Central memory CD4-positive, alpha-beta T cell (primary cell): ENCODE measurements at places on chromosomes 7 and 10.

DNA sequence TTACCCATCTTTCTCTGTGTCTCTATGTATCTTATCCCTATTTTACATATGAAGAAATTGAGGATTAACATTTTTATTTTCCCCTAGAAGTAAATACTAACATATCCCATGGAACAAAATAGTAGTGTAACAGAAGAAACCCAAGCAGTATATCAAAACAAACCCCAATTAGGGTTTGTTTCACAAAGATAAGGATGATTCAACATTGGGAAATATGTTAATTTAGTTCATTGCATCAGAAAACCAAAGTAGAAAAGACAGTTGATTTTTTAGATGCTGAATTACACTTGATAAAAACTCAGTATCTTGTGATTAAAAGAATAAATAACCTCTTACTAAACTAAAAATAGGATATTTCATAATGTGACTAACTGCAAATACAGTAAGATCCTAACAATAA is 87.8 kb downstream of the GLCCI1 start:
- DNase-seq, result no peak

DNA sequence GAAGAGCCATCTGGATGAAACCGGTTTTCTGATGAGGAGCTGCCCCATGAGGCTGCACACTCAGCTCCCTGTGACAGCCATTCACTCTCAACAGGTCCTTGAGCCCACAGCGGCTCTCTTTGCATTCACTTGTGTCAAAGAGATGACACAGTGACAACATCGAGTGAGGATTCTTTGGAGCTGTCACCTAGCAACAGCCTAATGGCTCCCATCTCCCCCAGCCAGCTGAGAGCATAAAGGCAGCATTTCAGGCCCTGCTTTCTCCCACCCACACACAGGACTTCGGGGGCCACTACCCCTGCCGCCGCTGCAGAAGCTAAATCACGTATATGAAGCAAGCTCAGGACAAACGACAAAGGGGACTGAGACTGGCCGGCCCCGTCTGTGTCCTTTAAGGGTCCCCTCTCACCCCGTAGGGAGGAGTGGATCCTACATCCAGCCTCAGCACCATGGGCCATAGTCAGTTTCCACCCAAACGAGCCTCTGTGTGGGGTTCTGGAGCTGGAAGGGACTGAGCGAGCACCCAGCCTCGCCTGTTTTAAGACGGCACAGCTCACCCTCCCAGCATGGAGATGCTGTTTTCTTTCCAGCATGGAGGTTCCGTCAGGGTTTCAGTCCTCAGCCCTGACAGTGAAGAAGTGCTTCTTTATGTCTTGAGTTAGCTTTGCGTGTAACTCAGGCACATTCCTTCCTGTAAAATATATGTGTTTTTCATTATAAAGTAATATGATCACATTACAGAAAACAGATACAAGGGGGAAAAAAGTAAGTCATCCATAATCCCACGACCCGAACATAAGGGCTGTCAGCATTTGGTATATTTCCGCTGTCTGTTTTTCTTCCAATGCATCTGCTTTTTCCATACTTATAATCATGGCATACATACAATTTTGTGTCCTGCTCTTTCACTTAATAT is 4.9 kb downstream of the CPA4 start:
- no peak for DNase-seq

- DNase-seq, result no peak
These were observed 132.5 kb downstream of the LSM5 start for GRCh38 chr7:32357535-32358277.

- no peak for DNase-seq
These were observed 531.7 kb downstream of the PTPRN2 start for GRCh38 chr7:158055726-158056510.

GRCh38 chr10:104197364-104197763 is 34.8 kb downstream of the CFAP43 start:
- DNase-seq, result no peak

DNA sequence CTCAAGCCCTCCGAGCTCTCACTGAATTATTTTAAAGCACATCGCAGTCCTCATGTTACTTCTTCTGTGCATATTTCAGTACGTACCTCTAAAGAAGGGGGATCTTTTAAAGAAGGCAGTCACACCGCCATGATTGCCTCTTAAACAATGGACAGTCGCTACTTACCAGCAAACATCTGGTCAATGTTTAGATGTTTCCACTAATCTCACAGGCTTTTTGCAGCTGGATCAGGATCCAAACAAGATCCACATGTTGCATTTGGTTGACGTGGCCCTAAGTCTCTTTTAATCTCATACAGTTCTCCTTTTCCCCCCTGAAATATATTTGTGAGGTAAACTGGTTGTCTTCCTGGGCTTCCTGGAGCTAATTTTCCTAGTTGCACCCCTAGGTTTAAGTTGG is 50.0 kb downstream of the PRF1 start:
- DNase-seq, result no peak

DNA sequence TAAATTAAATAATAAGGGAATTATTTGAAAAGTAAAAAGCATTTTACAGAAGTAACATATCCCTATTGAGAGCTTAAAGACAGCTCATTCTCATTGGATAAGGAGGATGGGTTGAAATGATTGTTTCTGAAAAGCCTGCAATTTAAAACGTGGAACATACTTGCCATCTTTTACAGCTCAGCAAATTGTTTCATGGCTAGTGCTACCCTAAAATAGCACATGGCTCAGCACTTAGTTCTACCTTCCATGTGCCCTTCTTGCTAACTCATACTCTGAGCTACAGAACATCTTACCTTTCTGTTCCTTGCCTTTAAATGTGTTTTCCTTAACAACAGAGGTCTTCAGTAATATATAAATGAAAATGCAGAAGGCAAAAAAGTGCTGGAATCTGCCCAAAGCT is 8.6 kb downstream of the SEMA3C start:
- DNase-seq, result no peak

- DNase-seq, result no peak
These were observed 704.6 kb downstream of the CCSER2 start for GRCh38 chr10:85032981-85033380.

- no peak for DNase-seq
These were observed 37.2 kb downstream of the HTRA1 start for GRCh38 chr10:122498521-122498920.

DNA sequence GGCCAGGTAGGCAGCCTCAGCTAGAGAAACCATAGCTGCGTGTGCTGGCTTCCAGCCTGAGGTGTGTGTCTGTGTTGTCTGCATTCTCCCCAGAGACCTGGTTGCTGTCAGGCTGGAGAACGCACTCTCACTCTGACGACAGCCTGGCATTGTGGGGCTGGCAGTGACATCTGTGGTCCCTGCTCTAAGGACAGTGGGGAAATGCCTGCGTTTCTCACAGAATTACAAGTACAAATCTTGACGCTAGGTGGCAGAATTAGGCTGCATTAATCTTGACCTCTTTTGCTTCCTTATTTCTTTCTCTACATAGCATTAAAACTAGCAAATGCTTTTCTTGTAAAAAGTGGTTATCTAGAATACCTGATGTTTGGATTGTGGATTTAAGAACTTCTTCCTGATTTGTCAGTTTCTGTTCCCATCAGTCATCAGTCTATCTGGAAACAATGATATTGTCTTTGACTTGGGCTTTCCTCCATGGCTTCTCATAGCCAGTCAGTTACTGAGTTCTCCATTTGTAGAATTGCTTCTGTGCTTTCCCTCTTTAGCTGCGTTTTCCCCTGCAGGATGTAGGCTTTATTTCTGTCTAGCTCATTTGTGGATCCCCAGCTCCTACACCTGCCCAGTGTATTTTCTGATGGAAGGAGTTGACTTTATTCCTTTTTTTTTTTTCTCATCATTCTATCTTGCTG is 86.0 kb downstream of the FANK1 start:
- DNase-seq, result peak; percentile 24

- DNase-seq, result no peak
These were observed 11.6 kb downstream of the PALD1 start for GRCh38 chr10:70490142-70490541.

DNA sequence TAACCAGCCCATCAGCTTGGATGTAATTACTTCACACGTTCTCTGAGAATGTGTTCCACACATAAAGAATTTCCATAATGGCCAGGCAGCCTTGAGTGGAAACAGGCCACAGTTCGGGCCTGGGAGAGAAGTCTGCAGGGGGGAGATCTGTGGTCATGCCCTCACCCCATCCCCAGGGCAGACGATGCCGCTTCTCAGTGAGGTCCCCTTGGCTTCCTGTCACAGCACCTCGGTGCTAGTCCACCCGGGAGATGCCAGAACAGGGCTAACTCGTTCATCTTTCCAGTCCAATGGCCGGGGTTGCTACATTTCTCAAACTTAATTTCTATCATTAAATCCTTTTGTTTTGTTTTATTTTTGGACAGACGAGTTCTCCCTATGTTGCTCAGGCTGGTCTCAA is 624.1 kb downstream of the PTPRN2 start:
- DNase-seq, result no peak

- DNase-seq, result peak; percentile 34
These were observed 18.6 kb downstream of the OCM2 start for GRCh38 chr7:97971120-97971989.

DNA sequence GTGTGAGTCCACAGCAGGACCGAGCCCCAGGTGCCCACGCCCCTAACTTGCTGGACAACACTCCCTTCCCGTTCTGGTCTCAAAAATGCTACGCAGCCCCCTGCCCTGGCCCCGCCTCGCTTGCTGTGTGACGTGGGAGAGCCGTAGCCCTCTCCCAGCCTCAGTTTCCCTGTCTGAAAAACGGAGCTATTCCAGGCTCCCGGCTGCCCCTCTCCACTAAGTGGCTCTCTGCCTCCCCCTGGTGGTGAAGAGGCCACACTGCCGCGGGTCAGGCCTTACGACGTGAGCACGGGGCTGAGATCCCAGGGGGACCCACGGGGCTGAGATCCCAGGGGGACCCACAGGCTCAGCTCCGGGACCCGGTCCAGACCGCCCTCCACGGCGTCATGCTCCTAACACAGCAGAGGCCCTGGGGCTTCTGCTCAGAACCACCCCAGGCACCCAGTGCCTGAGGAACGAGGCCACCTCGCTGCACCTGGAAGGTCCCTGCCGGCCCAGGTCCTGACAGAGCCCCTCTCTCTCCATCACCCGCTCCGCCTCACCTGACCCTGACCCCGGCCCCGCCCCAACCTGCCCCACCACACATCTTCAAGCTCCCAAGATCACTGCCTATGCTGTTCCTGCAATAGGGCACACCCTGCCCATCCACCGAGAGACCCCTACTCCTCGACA is 26.7 kb downstream of the MICALL2 start:
- DNase-seq, result peak; percentile 62

DNA sequence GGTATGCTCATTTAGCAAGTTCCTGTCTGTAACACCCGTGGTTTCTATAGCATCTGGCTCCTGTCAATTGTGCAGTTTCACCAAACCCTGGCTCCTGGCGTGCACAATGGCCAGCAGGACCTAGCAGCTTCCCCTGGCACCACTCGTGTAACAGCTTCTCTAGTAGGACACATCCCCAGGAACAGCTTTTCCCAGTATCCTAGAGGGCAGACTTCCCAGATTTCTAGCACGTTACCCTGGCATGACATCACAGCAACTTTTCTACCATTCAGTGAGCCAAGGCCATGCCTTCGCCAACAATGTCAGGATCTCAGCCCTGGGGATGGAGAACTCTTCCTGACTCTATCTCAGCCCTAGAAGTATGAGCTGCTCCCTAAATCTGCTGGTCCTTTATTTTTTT is 6.5 kb downstream of the YME1L1 start:
- no peak for DNase-seq

DNA sequence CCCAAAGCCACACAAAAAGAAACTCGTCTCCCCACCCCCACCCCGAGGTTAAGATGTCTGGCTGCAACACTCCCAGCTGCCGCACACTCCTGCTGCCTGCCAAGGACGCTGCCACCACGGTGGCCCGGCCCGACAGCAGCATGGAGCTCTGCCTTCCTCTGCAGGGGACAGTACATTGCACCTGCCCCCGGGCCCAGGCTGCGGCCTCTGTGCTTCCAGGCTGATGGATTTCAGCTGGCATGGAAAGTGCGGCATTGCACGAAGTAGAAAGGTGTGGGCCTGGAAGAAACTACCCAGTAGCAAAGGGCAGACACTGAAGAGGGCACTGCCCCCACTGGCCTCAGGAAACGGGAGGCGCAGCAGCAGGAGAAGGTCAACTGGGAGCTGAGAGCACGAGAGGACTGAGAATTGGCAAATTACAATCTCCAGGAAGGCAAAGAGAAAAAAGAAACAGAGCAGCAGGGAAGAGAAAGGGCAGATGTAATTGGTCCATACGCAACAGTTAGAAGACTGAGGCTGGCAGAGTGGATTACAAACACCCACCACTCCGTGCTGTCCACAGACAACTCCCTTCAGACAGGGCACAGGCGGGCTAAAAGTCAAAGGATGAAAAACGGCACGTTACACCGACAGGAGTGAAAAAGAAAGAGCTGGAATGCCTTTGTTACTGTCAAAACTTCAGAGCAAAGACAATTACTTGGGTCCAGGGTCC is 117.1 kb upstream of the DIP2C start:
- no peak for DNase-seq

DNA sequence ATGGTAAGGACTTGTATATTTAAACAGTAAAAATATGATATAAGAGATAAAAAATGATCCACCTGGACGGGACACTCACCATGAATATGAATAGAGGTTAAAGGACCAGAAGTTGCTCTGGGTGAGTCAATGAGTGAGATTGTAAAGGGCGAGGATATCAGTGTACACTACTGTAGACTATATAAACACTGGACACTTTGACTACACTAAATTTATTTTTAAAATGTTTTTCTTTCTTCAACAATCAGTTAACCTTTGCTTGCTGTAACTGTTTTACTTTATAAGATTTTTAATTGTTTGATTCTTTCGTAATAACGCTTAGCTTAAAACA is 202.8 kb downstream of the VTI1A start:
- no peak for DNase-seq

- DNase-seq, result peak; percentile 68
These were observed 10.7 kb downstream of the HIP1 start for GRCh38 chr7:75727881-75728593.

DNA sequence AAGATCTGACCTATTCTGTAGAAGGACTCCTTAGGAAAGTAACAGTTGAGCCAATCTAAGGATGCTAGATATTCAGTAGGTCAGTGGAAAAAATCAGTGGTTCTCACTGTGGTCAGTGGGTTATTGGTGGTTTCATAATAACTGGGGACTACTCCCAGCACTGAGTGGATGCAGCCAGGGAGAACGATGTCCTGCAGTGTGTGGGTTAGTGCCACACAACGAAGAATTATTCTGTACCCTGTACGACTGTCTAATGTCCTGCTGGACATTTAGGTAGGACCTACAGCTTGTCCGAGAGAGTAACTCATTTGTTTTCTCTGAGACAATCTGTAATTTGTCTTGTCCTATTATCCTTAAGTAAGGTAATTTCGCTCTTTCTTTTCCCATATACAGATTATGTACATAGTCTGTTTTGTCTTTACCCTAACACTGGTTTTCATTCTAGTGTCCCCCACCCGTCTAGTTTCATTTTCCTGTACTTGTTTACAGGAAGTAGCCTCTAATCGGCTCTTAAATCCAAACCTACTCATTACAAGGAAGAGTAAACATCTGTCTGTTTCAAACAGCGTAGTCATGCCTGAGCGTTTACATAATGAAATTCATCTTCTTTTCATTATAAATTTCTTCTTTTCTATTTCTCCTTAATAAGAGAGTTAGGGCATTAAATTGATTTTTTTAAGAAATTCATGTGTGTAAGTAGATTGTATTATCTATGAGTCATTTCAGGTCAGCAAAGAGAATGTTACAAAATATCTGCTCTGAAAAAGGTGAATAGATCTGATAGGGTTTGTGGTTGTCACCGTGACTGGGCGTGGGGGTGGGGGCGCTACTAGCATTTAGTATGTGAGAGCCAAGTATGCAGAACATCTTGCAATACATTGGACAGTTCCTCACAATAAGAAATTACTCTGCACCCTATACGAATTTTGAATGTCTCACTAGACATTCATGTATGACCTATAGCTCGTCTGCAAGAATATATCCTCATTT is 8.3 kb upstream of the ZC3HAV1L start:
- DNase-seq, result peak; percentile 62
